ENCODE measurements at places on chromosomes 16 and 17. TPM values are rescaled to one million over a fixed set of nuclear protein-coding genes. Genes with fewer than 3 reads are reported as not detected.

SPN gene
- total RNA-seq, result under 0.01 TPM

OR2C1 gene
- total RNA-seq, result 0.43 TPM

KREMEN2 gene
- under 0.01 TPM for total RNA-seq

SLC16A11 gene
- total RNA-seq, result 0.16 TPM

IRX5 gene
- total RNA-seq, result 0.09 TPM

GPRC5C gene
- total RNA-seq, result 1.1 TPM

HOXB8 gene
- total RNA-seq, result not detected

ICAM2 gene
- total RNA-seq, result 0.26 TPM

TSPAN10 gene
- 3.3 TPM for total RNA-seq

IGF2BP1 gene
- 2.5 TPM for total RNA-seq

KCNH4 gene
- total RNA-seq, result not detected

TMEM238L gene
- total RNA-seq, result not detected

HS3ST2 gene
- total RNA-seq, result under 0.01 TPM

NPIPB13 gene
- 1.7 TPM for total RNA-seq

CD68 gene
- total RNA-seq, result 21.0 TPM

ADAD2 gene
- not detected for total RNA-seq

GPR139 gene
- total RNA-seq, result not detected

SOST gene
- not detected for total RNA-seq

CCDC78 gene
- total RNA-seq, result 2.0 TPM

RHOT1 gene
- total RNA-seq, result 32.8 TPM

AXIN1 gene
- total RNA-seq, result 17.5 TPM

TEN1 gene
- total RNA-seq, result 13.1 TPM

CSH1 gene
- total RNA-seq, result not detected

GFAP gene
- 0.17 TPM for total RNA-seq

CIITA gene
- total RNA-seq, result 0.26 TPM

MYL11 gene
- not detected for total RNA-seq

EFNB3 gene
- total RNA-seq, result 0.95 TPM

NPIPA7 gene
- total RNA-seq, result 1.1 TPM

SPATA22 gene
- not detected for total RNA-seq

USP10 gene
- 27.9 TPM for total RNA-seq

PLLP gene
- 0.16 TPM for total RNA-seq

CTF1 gene
- total RNA-seq, result 4.3 TPM

HS3ST3A1 gene
- total RNA-seq, result 11.2 TPM

COG8 gene
- 24.0 TPM for total RNA-seq

SCARF1 gene
- total RNA-seq, result 0.86 TPM

LPCAT2 gene
- total RNA-seq, result 15.8 TPM

CLCN7 gene
- total RNA-seq, result 65.9 TPM

GAS7 gene
- 4.9 TPM for total RNA-seq

PMFBP1 gene
- total RNA-seq, result 0.32 TPM

RCVRN gene
- total RNA-seq, result not detected

CLEC10A gene
- not detected for total RNA-seq

TNS4 gene
- total RNA-seq, result not detected

GPR142 gene
- not detected for total RNA-seq

FOXC2 gene
- 0.17 TPM for total RNA-seq

EVI2B gene
- total RNA-seq, result 0.16 TPM

PLEKHH3 gene
- total RNA-seq, result 10.1 TPM

SLC6A4 gene
- total RNA-seq, result under 0.01 TPM

CCDC200 gene
- total RNA-seq, result 0.16 TPM

NLE1 gene
- 20.5 TPM for total RNA-seq

KRTAP4-1 gene
- not detected for total RNA-seq

PERCC1 gene
- total RNA-seq, result not detected

NUPR1 gene
- 18.9 TPM for total RNA-seq

XYLT1 gene
- total RNA-seq, result 16.2 TPM

COPZ2 gene
- 102 TPM for total RNA-seq

DCAF7 gene
- total RNA-seq, result 8.2 TPM

CLDN7 gene
- 4.2 TPM for total RNA-seq

ACE gene
- total RNA-seq, result 12.6 TPM

ABCA8 gene
- total RNA-seq, result 78.8 TPM

CCL13 gene
- total RNA-seq, result not detected

All from bronchial smooth muscle cell (primary cell).